Spinal cord (tissue), 10 donors: ENCODE measurements at places on chromosomes 13 and 19. TPM values are rescaled to one million over a fixed set of nuclear protein-coding genes. Genes with fewer than 3 reads are reported as not detected.
A peak's percentile ranks its signal among the peaks of the same experiment; 100 is the strongest.

DNA sequence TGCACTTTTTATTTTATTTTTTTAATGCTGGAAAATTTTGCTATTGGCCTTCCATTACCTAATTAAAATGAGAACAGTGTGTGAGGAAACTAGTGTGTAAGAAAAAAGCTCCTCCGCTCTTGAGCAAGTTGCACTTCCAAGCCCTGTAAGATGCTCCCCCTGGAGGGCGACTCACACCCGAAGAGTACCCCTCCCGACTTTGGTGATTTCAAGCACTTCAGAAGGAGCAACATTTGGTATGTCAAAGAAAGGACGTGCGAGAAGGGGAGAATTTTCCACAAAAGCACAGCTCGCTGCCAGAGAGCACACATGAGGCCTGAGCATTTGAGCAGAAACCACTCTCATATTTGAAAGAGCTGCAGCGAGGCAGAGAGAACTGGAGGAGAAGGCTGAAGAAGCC lies 504.4 kb downstream of the FGF9 start:
- no peak for DNase-seq

GRCh38 chr13:85412448-85412847 lies 386.8 kb downstream of the SLITRK6 start:
- no peak for DNase-seq

- no peak for DNase-seq
These were observed 2.0 kb upstream of the LILRB2 start for GRCh38 chr19:54282686-54283470.

DNA sequence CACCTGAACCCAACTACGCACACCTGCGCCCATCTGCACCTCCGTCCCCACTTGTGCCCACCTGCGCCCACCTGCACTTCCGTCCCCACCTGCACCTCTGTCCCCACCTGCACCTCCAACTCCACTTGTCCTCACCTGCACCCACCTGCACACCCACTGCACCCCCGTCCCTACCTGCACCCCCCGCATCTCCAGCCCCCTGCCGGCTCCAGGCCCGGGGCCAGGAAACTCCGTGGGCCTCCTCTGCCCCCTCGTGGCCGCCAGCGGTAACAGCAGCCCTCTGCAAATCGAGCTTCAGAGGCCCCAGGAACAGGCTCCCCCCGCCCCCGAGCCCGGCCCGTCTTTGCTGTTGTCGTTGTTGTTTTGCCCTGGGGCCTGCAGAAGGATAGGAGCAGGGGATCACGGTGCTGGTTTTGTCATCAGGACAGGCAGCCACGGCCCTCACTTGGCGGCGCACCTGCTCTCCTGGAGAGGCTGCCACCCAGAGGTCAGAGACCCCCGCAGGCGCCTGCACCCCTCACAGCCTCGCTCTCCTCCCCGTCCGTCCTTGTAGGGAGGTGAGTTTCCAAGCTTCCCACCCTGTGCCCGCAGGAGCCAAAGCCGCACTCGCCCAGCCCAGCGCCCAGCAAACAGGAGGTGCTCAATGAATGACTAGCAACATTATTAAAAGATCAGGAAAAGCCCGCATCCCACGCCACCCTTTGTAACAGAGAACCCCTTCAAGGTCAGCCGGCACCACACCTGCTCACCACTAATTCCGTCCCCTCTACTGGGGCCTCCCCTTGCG lies 65.4 kb downstream of the GNG7 start:
- no peak for DNase-seq

DNA sequence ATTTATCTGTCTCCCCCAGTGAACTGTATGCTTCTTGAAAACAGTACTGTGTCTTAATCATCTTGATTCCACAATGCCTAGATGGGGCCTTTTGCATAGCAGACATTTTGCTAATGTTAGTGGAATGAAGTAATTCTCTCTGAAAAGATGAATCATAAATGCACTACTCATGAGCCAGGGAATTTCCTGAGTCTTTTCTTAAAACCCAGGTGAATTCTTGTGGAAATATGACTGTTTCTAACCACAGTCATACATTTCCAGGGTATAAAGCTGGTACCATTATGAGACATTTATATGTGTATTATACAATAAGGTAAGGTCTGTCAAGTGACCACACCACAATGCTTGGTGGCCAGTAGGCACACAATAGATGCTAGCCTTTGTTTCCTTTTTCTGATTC lies 5.5 kb upstream of the KCTD4 start:
- DNase-seq, result no peak

- DNase-seq, result no peak
These were observed 606 bp downstream of the ERCC1 start for GRCh38 chr19:45423033-45423588.

- no peak for DNase-seq
These were observed 102.7 kb upstream of the UQCRFS1 start for GRCh38 chr19:29315556-29316190.

- no peak for DNase-seq
These were observed 531.3 kb downstream of the RFC3 start for GRCh38 chr13:34349091-34349722.

GRCh38 chr13:31063772-31064171 lies 97.9 kb downstream of the HSPH1 start:
- no peak for DNase-seq

- no peak for DNase-seq
These were observed 5.3 kb downstream of the MLNR start for GRCh38 chr13:49225223-49226042.

DNA sequence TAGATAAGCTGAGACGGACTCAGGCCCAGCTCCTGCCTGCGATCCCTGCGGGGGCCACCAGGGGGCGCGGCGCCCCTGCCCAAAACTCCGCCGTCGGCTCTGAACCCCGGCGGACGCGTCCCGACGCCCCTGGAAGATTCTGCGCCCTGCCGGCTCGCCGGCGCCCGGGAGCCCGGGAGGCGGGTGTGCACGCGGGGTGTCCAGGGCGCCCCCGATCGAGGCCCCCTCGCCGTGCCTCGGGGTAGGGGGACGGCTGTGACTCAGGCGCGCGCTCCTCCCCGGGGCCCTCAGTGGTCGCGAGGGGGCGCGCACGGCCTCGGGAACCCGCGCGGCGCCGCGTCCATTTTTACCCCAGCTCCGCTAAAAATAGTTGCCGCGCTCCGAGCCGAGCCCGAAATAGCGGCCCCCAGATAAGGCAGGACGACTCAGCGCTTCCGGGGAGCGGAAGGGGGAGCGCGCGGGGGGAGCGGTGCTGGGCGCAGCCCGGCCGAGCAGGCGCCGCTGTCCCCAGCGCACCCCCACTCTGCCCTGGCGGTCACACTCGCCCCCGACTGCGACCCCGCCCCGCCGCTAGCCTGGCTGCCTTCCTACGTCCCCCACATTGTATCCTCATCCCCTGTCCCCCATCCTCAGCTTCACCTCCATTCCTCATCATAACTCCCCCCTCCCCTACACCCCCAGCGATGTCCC lies 16.0 kb upstream of the ERCC1 start:
- peak; percentile 92 for DNase-seq

DNA sequence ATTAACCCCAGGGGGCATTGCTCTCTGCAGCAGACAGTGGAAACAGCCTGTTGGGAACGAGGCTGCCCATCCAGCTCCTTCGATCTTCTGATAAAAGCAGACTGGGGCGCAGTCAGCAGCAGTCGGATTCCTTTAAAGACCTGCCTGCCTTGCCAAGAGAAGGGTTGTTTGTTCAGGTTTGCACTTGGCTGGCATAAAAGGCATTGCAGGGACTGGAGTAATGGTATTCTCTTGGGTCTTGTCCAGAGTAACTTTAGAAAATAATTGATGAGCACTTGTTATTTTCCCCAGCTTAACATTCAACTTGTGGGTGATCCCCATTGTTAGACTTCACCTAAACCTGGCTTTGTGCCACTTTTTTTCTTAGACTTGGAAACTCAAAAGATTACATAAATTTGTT lies 67.3 kb upstream of the SLC10A2 start:
- DNase-seq, result no peak

- no peak for DNase-seq
These were observed 1.2 kb downstream of the RFXAP start for GRCh38 chr13:36820222-36820621.

DNA sequence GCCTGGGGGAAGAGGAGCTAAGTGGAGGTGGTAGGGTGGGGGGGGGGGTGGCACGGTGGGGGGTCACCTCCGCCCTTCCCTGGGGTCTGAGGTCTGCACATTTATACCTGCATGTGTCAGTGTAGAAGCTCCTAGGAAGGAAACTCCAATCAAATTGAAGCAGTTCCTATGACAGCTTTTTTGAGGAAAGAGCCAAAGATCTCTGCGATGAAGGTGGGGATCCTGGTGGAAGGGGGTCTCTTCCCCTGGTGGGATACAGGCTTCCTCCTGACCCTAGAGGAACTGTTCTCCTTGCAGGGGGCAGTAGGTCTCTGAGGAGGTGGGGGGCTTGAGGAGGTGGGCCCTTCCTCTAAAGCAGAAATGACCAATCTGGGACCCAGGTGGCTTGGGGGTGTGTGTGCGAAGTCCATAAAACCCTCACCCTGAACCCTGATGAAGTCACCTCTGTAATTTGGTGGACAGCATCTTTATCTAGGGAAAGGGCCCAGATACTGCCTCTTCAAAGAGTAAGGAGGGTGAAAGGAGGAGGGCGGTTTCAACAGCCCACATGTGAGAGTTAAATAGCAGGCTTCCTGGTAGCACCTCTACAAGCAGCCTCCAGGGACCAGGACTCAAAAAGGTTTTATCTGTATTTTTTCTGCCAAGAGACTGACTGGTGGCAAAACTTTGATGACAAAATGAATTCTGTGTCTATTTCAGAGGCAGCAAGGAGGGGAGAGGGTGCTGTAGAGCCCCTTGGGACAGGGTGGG lies 12.9 kb downstream of the RANBP3 start:
- DNase-seq, result no peak

DNA sequence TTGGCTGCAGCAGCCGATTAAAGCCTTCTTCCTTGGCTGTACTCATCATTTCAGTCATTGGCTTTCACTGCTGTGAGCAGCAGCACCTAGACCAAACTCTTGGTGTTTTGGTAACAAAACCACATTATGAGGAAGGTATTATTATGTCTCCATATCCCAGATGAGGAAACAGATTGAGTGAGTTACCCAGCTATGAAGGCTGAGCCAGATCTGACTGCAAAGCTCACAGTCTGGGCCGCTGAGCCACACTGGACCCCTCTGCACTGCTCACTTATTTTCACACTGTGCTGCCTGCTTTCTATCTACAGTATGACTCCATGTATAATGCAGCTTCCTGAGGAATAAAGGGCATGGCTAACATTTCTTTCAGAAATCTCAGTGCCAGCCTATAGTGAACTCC lies 24.5 kb downstream of the CRYL1 start:
- no peak for DNase-seq

PRODH2 gene
- 0.10 TPM for total RNA-seq

ERFL gene
- not detected for total RNA-seq

ZNF540 gene
- total RNA-seq, result 20.0 TPM

ZNF302 gene
- total RNA-seq, result 78.8 TPM
